ENCODE measurements at places on chromosomes 5 and 9.

GRCh38 chr5:38382898-38383297, 124.5 kb downstream of the EGFLAM start:
- H3K4me1 ChIP-seq: no peaks in the 10 kb centered on the region
- H3K27ac ChIP-seq: no peak overlapping the region
- DNase-seq: no peak
- no peaks in the 10 kb centered on the region for H3K36me3 ChIP-seq
- H3K27me3 ChIP-seq: peaks cover 20% of the 10 kb centered on the region

DNA sequence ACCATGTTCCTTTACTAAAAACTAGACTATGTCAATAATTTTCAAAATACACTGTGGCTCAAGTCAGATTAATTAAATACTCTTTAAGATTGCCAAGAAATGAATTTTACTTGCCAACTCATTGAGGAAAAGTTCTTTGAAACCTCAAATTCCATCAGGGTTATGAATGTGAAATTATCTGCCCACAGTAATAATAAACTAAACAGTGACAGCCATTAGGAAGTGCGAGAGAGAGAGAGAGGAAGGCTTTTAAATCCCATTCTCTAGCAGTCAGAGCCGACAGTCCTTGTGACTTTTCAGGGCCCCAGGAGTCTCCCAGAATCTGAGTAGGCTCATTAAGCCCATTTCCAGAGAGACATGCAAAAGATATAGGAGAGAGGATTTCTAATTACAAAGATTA, 236.1 kb downstream of the MARCHF11 start:
- no peaks in the 10 kb centered on the region for H3K36me3 ChIP-seq
- no peak overlapping the region for H3K4me3 ChIP-seq
- no peaks in the 10 kb centered on the region for H3K4me1 ChIP-seq
- DNase-seq: no peak
- H3K27me3 ChIP-seq: no peaks in the 10 kb centered on the region
- H3K27ac ChIP-seq: no peak overlapping the region

DNA sequence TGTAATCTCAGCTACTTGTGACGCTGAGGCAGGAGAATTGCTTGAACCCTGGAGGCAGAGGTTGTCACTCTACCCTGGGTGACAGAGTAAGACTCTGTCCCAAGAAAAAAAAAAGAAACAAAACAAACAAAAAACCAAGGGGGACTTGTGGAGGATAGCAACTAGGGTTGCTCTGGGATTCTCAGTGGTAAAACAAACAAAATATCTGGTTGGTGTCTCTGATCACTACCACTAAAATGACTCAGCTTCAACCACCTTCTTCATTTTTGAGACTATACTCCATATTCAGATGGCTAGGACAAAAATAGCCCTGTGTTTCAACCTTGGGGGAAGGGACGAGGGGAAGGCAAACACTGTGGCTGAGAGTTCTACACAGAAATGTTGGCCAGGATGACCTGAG, 110.3 kb downstream of the ARRDC3 start:
- no peak for DNase-seq

DNA sequence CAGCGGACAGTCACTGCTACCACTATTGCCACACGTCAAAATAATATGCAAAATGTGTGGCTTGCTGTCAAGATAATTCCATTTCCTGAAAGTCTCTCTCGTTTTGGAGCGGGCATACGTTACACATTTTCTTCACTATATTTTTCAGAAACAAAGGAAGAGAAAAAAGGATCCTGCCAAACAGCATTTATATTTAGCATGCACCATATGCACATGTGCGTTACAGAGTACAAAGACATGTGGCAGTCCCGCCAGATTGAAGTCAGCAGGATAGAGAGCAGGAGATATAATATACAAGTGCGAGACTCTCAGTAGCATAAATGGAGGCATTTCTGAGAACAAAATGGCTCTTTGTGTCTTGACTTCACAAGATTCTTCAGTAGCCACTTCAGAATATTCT, 221.6 kb upstream of the KIF2A start:
- no peaks in the 10 kb centered on the region for H3K36me3 ChIP-seq
- no peak for DNase-seq
- H3K27ac ChIP-seq: no peak overlapping the region
- H3K27me3 ChIP-seq: no peaks in the 10 kb centered on the region
- H3K4me3 ChIP-seq: no peak overlapping the region

GRCh38 chr5:158922816-158923215, 176.9 kb downstream of the EBF1 start:
- peaks cover 73% of the 10 kb centered on the region for H3K4me1 ChIP-seq
- no peak for DNase-seq
- H3K27me3 ChIP-seq: no peaks in the 10 kb centered on the region
- H3K36me3 ChIP-seq: peaks cover 60% of the 10 kb centered on the region

GRCh38 chr9:5643005-5643624, 14.2 kb downstream of the RIC1 start:
- H3K27ac ChIP-seq: no peak overlapping the region
- peaks cover 60% of the 10 kb centered on the region for H3K4me1 ChIP-seq
- H3K4me3 ChIP-seq: no peak overlapping the region
- DNase-seq: no peak

- H3K4me1 ChIP-seq: peaks cover 23% of the 10 kb centered on the region
- peak overlapping the region; percentile 46 for H3K27ac ChIP-seq
- H3K27me3 ChIP-seq: no peaks in the 10 kb centered on the region
Observed at GRCh38 chr9:121105531-121105930, 30.8 kb downstream of the CNTRL start.

DNA sequence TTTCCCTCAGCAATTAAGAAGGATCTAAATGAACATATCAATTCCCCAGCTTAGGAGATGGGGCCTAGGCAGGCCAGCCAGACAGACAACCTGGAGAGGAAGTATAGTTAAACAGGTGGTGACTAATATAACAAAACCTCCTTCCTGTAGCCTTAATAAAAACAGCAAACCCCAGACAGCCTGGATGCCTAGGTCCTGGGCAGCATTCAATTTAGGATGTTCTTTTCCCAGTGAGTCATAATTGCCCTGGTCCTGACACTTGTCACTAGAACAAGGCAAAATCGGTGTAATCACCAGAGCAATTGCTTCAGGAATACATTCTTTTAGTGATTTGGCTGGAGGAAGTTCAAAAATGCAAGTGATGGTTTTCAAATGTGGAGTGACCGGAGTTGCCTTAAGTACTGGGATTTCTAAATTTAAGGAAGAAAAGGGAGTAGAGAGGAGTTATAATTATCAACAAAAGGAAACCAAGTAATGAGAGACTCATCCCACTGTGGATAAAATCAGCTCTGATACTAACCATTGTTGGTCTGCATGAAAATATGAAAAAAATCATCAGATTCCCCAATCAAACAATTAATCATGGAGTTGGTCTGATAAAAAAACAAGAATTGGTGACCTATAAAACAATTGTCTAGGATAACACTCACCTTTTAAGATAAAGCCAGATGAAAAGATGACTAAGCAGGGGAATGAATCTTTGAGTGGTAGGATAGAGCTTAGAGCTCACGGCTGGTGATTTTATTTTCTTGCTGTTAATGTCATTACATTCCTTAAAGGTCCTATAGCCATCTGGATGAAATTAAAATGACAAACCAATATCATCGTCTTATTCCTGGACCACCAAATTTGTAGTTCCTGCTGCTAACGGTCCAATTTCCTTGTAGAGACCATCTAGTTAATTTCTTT, 39.0 kb upstream of the TARS1 start:
- H3K4me3 ChIP-seq: no peak overlapping the region
- no peaks in the 10 kb centered on the region for H3K36me3 ChIP-seq
- DNase-seq: no peak
- H3K4me1 ChIP-seq: peaks cover 4% of the 10 kb centered on the region
- peaks cover 5% of the 10 kb centered on the region for H3K27me3 ChIP-seq
- H3K27ac ChIP-seq: no peak overlapping the region

DNA sequence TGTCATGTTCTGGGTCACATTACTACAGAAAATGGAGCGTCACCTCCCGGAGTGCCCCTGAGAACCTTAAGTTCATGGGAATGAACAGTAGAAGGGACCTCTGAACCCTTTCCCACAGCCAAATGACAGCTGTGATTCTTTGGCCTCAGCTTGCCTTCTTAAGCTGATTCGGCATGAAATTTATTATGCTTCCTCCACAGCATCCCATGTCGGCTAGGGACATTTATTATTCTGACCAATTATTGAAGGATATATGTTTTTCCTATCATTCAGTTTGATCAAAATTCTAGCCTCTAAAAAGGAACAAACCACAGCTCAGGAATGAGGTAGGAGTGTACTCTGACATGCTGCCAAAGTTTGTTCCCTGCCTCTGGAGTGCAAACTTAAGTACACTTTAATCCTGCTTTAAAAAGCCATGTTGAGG, 440.6 kb downstream of the CETN3 start:
- H3K27me3 ChIP-seq: peaks cover 2% of the 10 kb centered on the region
- H3K36me3 ChIP-seq: no peaks in the 10 kb centered on the region
- no peak for DNase-seq
- no peak overlapping the region for H3K4me3 ChIP-seq

- H3K36me3 ChIP-seq: no peaks in the 10 kb centered on the region
- no peak for DNase-seq
- no peak overlapping the region for H3K27ac ChIP-seq
- no peaks in the 10 kb centered on the region for H3K4me1 ChIP-seq
Observed at GRCh38 chr9:130333041-130333711, 67.6 kb downstream of the HMCN2 start.

DNA sequence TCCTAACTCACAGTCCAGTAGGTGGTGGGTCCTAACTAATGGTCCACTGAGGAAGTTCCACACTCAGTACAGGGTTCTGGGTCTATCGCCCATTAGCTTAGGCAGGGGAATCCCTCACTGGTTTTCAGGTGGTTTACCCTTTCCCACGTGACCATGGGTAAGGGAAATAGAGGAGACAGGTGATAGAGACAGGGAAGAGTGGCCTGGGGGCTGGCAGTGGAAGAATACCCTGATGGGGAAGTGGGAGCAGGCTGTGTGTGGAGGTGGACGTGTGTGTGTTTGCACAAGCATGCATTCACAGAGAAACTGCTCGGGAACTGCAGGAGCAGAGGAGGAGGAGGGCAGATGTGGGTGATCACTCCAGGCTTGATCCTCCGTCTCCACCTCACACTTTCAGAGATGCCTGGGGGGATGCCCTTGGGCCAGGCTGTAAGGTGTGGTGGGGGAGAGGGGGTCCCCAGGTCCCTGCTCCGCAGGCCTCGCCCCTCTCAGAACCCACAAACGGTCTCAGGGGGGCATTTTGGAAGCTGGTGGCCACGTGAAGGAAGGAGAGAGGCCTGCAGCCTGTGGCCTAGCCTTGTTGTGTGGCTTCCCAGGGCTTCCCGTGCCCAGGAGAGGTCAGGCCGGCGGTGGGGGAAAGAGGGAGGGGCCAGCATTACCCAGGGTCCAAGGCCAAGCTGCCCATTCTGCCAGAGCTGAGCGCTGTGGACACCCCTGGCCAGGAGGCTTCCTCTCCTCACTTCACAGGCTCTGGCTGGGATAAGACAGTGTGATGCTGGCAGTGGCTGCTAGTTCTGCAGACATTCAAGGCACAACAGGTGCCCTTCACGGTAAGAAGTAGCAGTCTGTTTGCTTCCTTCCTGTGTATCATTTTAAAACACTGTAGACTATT, 80.0 kb downstream of the OTULIN start:
- DNase-seq: no peak
- peaks cover 26% of the 10 kb centered on the region for H3K4me1 ChIP-seq

DNA sequence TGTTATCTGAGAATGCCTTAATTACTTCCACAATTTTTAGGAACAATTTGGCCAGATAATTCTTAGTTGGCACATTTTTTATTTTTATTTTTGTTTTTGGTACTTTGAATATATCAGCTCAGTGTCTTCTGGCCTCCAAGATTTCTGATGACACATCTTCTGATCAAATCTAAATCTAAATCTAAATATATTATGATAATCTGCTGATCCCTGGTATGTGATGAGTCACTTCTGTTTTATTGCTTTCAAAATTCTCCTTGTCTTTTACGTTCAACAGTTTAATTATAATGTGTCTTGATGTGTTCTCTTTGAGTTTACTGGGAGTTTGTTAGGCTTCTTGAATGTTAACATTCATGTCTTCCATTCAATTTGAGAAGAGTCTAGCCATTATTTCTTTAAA, 436.8 kb downstream of the CDH9 start:
- H3K4me1 ChIP-seq: no peaks in the 10 kb centered on the region
- H3K27ac ChIP-seq: no peak overlapping the region
- H3K36me3 ChIP-seq: no peaks in the 10 kb centered on the region
- H3K4me3 ChIP-seq: no peak overlapping the region
- H3K27me3 ChIP-seq: no peaks in the 10 kb centered on the region

DNA sequence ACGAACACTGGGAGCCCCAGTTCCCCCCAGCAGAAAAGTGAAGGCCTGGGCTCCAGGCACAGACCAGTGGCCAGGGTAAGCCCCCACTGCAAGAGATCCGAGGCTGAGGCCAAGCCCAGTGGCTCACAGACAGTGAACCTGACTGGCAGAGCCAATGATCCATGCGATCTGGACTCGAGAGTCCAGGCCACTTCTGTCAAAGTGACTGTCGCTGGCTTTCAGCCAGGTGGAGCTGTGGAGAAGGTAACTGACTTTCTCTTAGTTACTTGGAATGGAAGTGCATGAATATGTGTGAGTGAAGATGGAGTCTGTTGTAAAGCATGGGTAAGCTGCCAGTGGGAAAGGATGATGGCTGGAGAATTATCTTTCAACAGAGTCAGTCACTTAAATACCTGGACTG, 99.7 kb downstream of the GOLPH3 start:
- no peak overlapping the region for H3K27ac ChIP-seq
- DNase-seq: no peak
- H3K36me3 ChIP-seq: no peaks in the 10 kb centered on the region
- no peak overlapping the region for H3K4me3 ChIP-seq
- H3K27me3 ChIP-seq: no peaks in the 10 kb centered on the region
- H3K4me1 ChIP-seq: no peaks in the 10 kb centered on the region

DNA sequence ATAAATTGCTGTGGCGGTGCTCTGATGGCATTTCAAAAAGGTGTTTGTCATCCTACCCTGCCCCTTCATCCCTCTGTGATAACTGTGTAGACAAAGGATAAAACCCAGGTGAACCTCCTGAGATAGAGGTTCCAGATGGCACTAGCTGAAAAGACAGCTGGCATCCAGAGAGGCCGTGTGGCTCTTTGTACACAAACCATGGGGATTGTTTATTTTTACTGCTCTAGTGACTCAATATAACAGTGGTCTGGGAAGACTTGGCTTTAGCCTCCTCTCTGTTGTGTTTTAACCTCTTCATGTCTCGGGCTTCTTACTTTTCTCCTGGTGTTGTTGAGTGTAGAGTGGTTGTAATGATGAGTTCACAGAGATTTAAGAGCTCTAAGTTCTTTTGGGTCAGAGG, 48.8 kb downstream of the SH3GL2 start:
- no peaks in the 10 kb centered on the region for H3K36me3 ChIP-seq
- H3K4me1 ChIP-seq: no peaks in the 10 kb centered on the region
- H3K4me3 ChIP-seq: no peak overlapping the region
- no peaks in the 10 kb centered on the region for H3K27me3 ChIP-seq
- DNase-seq: no peak
- no peak overlapping the region for H3K27ac ChIP-seq
